RCC 7860 (cell line): ENCODE measurements at places on chromosomes 3 and 15.

- DNase-seq, result no peak
Observed at GRCh38 chr3:156655819-156656550, 18.4 kb upstream of the TIPARP start.

DNA sequence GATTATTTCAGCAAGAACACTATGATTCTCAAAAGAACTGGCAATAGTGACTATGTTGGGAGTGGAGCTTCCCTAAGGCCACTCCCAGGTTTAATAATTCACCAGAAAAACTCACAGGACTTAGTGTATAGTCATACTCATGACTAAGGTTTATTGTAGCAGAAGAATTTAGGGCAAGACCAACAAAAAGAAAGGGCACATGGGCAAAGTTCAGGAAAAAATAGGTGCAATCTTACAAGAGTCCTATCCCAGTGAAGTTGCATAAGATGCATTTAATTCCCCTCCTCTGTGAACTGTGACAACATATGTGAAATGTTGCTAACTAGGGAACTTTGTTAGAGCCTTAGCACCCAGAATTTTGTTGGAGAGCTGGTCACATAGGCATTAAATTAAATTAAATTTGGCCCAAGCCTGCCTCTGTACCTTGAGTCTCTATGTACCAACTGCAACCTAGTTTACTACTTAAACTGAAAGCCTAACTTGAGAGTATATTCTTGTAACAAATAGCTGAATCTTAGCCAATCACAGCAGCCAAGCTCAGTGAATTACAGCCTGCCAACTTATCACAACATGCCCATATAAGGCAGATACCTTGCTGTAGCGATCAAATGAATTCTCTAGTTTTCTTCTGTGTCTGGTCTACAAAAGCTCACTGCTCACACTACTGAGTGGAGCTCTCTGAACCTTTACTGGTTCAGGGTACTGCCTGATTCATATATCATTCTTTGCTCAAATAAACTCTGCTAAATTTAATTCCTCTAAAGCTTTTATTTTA is 386.2 kb upstream of the ARHGEF26 start:
- DNase-seq, result peak; percentile 80

GRCh38 chr3:87627316-87627715 is 350.9 kb upstream of the POU1F1 start:
- no peak for DNase-seq

DNA sequence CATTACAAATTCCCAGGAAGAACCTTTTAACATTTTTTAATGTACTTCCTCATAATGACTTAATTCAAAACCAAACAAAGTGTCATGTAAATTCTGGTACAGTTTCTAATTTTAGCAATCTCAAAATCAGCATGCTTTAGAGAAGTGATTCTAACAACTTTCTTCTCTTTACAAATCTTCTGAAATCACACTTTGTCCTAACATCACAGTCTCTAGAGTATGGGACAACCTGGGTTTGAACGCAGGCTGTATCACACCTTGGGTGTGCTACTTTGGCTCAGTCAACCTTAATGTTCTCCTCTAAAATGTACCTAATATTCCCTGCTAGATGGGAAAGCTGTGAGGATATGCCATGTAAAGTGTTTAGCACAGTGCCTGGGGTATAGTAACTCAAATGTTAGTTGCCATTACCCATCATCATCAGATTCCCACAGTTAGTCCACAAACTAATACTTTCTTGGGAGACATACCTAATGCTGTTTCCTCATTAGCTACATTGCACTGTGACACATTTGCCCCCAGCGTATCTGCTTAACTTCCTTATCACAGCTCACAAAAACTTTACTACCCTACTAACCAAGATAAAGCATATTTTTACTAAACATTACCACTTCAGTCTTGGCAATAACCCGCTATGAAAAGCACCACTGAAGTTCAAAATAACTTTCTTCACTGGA is 3.1 kb downstream of the TSPAN3 start:
- DNase-seq, result no peak

DNA sequence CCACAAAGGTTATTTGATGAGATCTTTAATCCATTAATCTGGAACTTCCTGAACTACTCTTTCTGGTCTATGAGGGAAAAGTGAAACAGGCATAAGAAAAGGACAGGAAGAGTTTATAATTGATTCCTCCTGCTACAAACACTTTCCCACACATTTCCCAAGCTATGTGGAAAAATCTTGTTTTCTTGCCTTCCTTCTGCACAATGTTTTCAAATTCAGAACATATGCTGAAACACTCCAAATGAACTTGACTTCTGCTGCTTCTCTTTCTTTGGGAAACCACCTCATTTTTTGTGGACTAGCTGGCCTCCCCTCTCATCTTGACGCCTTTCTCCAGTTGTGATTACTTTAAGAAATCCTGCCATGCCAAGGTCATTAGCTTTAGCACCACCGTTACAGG is 100.7 kb upstream of the PTPRG start:
- no peak for DNase-seq

DNA sequence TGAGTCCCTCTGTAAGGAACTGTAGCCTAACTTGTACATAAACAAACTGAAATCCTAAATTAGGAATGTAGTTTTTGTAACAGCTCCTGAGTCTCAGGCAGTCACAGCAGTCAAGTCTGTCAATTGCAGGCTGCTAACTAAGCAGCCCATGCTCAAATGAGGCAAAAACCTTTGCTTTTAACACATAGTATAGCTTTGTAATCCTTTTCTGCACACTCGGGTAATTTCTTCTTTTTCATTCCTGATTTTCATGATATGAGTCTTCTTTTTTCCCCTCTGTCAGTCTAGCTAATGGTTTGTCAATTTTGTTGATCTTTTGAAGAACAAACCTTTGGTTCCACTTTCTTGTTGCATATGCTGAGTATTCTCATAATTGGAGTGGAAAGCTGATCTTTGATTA is 84.9 kb upstream of the LRRFIP2 start:
- no peak for DNase-seq

GRCh38 chr15:60179786-60180391 is 175.8 kb downstream of the FOXB1 start:
- DNase-seq, result peak; percentile 17

DNA sequence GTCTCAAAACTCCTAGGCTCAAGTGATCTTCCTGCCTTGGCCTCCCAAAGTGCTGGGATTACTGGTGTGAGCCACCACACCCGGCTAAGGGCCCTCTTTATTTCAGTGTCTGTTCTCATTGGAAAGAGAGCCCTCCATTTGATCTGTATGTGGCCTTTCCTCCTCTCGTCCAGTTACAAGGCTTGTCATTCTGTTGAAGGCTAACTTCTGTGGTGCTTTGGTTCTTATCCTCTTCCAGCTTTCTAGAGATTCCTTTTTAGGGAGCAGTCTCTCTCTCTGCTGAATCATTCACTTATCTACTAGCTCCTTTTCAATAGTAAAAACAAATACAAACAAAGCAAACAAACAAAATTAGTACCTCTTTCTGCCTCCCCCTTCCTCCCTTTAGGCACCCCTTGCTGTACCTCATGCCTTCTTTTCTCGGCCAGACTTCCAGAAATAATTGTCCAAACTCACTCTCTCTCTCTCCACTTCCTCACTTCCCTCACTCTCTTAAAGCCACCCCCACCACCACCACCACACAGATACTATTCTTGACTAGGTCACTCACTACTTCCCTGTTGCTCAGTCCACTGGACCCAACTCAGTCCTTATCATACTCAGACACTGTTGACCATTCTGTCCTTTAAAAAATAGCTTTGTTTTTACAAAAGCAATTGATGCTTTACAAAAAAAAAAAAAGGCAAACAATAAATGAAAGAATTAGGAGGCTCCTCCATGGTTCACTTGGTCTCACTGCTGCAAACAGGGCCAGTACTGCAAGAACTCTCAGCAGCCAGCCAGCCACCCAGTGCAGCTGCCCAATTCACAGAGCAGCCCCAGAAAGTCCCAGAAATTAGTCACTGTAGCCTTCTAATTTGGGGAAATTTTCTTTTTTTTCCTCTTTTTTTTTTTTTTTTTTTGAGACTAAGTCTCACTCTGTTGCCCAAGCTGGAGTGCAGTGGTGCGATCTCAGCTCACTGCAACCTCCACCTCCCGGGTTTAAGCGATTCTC is 31.7 kb upstream of the RAB11A start:
- DNase-seq, result no peak

DNA sequence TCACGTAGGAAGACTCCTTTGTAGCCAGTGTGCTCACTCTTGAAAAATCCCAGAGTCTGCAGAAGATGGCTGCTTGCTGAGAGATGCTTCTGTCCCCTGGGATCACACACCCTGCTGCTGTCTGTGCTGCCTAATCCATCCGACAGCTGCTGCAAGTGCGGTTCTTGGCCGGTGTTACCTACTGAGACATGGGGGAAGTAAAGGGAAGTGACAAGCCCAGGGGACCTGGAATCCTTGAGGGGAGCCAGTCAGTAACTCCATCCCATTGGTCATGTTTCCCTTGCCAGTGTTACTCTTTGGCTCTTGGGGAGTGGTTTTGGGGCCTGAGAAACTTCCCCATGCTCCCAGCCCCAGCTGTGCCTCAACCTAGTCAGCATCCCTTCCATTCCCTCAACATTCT is 8.3 kb upstream of the CPNE9 start:
- DNase-seq, result no peak

GRCh38 chr3:54384279-54384678 is 261.9 kb downstream of the CACNA2D3 start:
- DNase-seq, result no peak

- no peak for DNase-seq
Observed at GRCh38 chr3:173140986-173141385, at the start of gene SPATA16. TSS of gene SPATA16 (minus strand) at chr3:173141235. CDS start at chr3:173117731, 23,504 bp downstream.

- DNase-seq, result no peak
Observed at GRCh38 chr3:43041517-43041916, 62.4 kb downstream of the GASK1A start.

- peak; percentile 87 for DNase-seq
Observed at GRCh38 chr3:11568503-11569155, 75.1 kb downstream of the VGLL4 start.

GRCh38 chr15:66763186-66764071 is 61.4 kb downstream of the SMAD6 start:
- DNase-seq, result no peak

DNA sequence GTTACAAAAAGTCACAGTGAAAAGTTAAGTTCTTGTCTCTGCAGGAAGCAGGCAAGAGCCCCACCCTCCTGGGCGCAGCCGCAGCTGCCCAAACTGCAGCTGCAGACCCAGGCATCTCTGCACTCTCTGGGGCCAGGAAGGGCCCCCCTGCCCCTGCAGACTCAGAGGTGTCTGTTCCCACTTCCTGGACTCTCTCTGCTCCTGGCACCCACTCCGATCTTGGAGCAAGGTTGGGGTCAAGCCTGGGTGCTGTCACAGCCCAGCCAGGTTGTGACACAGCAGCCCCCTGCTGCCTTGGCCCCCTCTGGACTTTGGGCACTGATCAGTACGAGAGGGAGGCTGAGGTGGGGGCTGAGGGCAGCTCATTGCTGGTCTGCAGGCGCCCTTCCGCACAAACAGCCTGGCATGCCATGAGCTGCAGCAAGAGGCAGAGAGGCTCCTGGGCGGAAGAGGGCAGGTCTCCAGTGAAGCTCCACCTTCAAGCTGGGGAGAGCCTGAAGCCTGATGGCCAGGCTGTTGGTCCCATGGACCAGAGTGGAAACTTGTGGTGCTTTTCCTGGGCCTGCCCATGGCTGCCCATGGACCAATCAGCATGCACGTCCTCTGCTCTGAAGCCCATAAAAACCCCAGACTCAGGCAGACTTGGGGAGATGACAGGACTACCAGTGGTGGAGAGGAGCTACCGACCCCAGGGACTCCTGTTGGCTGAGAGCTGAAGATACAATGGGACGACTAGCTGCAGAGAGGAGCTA is 42.9 kb upstream of the LRRFIP2 start:
- DNase-seq, result no peak

DNA sequence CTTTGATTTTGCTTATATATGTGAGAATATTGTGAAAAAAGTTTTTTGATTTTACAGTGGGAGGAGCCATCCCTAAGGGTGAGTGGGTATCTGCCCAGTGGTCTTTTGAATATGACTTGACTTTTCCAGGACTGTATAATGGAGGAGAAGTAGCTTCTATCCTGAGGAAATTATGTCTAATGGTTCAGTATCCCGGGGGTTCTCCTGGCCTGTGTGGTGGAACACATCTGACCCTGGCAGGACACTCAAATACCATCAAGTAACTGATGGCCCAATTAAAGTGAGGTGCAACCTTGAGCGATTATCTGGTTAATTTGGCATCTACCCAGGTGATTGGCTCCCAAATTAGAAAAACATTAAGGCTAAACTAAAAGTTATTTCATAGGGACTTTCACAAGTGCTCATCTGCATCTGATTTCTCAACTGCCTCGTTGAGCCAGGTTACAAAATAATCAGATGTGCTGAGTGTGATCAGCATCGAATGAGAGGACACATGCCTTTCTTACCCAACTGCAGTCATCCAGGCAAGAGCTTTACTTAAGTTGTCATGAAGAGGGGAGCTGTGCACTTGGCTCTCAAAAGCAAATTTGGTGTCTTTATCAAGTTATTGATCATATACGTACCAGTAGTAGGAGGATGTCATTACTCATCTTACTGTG is 201.4 kb downstream of the IL5RA start:
- DNase-seq, result no peak

DNA sequence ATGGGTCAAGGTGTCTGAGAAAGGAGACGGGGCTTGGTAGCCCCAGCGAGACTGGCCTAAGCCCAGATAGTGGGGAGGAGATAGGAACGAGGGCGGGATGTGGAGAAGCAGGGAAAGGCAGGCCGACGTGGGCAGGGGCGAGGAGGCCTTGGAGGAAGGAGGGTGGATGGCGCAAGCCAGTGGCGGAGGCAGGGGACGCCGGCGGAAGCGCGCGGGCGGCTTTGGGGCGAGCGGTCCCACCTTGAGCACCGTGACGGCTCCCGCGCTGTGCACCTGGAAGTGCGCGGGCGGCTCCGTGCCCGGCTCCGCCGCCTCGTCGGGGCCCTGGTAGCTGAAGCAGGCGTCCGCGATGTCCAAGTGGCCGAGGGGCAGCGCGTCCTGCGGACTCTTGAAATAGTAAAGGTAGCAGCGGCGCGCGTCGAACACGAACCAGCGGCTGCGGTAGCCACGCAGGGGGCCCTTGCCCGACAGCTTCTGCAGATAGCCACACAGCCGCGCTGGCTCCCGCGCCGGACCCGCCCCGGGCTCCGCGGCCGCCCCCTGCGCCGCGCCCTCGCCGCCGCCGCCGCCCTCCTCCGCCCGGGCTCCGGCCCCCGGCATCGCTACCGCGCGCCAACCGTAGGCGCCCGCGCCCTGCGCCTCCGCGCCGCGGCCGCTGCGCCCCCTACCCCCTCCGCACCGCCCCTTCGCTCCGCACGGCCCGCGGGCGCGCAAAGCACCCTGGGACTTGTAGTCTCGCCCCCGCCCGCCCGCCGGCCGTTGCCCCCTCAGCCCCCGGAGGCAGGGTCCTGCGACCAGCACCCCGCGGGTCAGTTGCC is at the start of gene TBC1D2B:
Gene TBC1D2B (minus strand): TSS at position 659 of the 818 bp plus-strand sequence. CDS start 59 bp downstream, at position 600.
- DNase-seq, result no peak

DNA sequence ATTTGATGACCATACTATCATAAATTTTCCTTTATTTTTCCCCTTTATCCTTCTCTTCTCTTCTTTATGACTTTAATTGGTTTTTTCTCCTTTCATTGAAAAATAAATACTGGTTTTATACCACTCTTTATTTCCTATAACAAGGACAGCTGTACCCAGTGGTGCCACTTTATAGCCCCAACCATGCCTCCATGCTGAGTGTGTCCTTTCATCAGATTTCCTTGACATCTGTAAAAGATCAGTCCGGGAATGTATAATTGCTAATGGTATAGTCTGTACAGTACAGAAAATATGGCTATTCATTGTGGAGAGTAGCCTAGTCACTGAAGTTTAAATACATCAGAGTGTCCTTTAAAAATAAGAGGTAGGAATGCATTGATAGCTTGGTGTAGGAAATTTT is 74.6 kb downstream of the EPHA3 start:
- DNase-seq, result no peak
